ENCODE measurements at places on chromosomes 7 and 10.

GRCh38 chr7:151689196-151689971, 169.7 kb upstream of the RHEB start:
- DNase-seq = no peak

DNA sequence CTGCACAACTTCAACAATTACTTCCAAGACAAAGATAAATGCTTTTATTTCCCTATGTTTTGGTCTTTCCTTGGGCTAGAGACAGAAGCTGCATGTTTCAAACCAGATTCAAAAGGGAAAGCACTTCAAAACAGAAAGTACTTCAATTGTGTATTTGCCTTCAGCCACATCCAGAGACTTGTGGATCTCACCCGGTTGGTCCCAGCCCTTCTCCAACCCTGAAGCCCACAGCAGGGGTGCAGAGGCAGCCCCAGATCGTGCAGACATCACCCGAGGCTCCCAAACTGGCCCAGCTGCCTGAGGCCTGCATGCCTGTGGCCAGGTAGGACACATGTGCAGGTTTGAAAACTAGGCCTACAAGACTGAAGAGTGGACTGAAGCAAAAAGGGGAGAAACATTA, 80.8 kb downstream of the ALOX5 start:
- no peak for DNase-seq

DNA sequence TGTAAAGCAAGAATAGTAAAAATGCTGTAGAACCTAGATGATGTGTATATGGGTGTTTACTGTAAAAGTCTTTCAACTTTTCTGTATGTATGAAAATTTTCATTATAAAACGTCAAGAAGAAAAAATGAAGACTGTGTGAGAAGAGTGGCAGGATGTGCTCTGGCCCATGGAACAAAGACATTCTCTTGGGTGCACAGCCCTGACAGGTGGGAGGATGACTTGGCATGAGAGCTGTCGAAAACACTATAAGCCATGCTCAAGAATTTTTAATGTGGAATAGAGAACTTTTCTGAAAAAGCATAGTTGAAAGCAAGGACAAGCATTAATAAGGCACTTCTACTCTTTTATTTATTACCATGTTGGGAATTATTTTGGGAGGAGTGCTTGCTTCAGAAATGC, 184.1 kb upstream of the PRR15 start:
- DNase-seq = no peak

- DNase-seq = no peak
Measured at GRCh38 chr7:72409638-72410015, 2.5 kb downstream of the CALN1 start.

DNA sequence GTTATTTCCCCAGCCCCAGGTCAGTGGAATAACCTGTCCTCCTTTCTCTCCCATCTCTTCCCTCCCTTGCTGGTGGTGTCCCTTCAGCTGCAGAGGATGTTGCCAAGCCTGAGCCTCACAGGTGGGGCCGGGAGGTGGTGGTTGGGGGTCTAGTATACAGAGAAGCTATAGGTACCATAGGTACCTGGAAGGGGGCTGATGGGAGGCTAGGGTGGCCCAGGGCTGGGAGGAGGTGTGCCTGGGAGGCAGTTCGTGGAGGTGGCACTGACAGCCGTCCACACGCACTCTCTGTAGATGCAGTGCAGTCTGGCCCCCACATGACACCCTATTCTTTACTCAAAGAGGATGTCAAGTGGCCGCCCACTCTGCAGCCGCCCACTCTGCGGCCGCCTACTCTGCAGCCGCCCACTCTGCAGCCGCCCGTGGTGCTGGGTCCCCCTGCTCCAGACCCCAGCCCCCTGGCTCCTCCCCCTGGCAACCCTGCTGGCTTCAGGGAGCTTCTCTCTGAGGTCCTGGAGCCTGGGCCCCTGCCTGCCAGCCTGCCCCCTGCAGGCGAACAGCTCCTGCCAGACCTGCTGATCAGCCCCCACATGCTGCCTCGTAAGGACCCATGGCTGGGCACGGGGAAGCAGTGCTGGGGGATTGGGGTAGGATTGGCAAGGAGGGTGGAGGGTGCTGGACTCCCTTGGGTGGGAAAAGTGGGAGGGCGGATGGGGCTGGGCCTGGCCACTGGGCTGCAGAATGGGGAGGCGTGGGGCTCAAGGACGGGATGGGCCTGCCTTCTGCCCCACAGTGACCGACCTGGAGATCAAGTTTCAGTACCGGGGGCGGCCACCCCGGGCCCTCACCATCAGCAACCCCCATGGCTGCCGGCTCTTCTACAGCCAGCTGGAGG, 9.5 kb downstream of the IRF5 start:
- DNase-seq = no peak

DNA sequence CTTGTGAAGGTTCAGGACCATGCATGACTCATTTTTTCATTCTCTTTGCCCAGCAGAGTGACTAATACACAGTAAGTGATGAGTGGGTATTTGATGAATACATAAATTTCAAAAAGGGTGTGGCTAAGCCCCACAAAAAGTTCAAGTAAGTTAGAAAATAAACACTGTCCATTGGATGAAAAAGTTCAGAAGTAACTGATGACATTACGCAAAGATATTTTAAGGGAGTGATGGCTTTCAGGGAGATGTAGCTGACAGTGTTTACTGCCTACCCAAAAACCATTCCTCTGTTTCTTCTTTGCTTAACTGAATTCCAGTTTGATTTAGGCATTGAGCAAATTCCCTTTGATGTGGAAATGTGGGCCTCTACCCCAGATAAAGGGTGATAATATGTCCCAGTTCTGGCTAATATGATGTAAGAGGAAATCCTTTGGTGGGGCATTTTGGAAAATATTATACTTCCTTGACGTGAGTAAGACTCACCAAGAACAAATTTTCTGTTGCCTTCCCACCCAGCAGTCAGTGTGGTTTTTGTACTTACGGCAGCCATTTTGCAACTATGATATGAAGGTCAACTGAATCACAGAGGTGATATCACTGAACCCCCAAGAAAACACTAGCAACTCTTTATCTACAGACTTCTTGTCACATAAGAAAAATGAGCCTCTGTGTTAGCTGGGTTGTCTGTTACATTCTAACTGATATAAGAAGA, 29.0 kb upstream of the EBLN1 start:
- no peak for DNase-seq

DNA sequence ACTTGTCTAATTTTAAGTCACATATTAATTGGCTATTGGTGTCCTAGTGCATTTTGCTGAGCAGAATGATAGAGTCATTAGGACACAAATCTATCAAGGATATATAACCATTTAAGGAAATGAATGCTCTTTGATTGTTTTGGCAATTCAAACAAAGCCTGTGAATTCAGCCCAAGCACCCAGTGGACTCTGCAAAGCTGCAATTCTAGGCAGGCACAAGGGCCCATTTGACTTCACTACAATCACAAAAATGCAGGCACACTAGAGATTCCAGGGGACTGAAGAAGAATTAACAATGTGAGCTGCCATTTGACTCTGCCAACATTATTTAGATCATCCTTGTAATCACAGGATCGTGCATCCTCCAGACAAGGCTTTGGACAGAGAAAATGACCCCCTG, 544.2 kb upstream of the PHF14 start:
- DNase-seq = no peak

GRCh38 chr7:90747516-90747915, 151.4 kb downstream of the CDK14 start:
- no peak for DNase-seq

- no peak for DNase-seq
Measured at GRCh38 chr7:70953331-70953741, 178.6 kb upstream of the GALNT17 start.

DNA sequence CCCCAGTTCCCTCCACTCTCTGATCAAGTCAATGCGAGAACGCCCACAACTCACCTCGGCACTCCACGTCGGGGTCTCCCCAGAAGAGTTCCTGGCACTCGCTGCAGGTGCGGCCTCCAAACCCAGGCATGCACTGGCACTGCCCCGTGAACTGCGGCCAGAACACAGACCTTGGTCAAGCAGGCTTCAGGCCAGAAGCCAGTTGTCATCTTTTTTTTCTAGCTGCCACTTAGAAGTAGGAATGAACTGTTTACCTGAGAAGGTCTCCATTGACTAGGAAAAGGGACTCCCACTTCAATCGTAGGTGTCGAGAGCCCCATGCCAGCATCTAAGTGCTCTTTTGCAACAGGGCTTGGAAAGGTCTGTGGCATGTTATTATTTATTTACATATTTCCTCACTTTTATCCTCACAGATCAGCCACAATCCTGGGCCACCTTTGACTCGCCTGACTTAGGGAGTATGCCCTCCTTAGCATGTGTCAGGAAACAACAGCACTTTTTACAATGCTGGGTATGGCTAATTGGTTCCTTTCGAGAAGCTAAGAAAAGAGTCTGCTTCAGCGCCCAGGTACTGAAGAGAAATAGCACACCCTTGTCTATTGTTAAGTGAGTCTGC, 51.7 kb downstream of the LAMB1 start:
- DNase-seq = no peak

DNA sequence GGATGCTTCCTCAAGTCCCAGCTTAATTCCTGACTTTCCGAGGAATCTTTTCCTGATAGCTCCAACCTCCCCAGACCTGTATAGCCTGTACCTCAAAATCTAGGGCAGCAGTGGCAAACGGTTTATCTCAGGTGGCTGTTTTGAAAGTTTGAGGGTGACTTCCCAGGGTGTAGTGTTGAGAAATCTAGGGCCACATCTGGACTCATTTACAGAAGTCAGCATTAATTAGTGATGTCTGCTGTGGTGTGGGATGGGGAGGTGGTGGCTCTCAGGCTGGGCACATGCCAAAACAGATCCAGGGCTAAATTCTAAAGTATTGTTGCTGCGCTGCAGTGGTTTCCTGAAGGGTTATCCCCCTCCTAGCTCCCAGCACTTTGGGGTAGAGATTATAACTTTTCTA, 38.0 kb downstream of the UNC5B start:
- no peak for DNase-seq

DNA sequence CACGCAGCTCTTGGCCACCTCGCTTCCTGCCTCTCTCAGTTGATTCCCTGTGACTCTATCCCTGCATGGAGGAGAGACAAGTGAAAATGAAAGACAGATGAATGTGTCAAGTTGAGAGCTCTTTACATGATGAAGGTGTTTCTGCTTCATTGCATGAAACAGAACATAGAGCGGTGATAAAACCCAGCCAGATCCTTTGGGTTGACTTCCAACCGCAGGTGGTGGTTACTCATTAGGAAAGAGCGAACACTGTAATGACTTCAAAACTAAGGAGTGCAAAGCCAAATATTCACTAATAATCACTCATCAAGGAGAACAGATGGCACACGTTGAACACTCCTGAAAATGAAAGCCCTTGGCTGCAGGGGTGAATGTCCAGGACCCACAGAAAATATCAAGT, 31.8 kb upstream of the WDR11 start:
- no peak for DNase-seq

DNA sequence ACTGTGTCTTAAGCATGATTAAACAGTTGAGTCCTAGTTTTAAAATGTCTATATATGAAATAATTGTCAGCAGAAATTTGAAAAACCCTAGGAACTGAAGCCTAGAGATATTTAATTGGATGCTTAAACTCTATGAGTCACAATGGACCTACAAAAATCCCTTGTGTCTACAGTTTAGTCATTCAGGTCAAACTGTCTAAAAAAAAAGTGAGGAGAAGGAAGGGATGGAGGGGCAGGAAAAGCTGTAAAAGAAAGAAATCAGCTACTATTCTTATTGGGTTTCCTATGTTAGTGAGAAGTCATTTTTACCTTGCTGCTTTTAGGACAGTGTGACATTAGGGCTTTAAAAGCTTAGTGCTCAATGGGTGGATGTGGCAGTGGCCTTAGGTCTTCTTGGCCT, 406.1 kb upstream of the FZD8 start:
- DNase-seq = no peak

- DNase-seq = no peak
Measured at GRCh38 chr10:30215623-30216022, 133.5 kb downstream of the MTPAP start.

DNA sequence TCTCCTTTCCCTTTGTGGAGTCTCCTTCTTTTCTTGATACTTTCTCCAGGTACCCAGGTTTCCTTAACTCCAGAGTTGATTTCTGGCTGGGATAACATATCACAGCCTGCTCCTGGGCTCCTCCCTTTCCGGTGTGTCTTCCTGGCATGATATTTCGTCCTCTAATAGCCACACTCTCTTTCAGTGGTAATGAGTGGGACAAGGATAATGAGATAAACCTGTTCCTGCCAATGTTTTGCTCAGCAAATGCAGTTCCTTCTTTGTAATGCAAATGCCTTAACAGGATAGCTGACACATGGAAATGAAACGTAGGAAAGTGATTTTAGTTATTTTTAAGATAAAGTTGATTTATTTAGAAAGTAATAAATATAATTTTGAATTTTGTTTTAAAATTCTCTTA, 168.6 kb downstream of the NRP1 start:
- no peak for DNase-seq

GRCh38 chr7:3267966-3268690, 32.9 kb upstream of the SDK1 start:
- no peak for DNase-seq

DNA sequence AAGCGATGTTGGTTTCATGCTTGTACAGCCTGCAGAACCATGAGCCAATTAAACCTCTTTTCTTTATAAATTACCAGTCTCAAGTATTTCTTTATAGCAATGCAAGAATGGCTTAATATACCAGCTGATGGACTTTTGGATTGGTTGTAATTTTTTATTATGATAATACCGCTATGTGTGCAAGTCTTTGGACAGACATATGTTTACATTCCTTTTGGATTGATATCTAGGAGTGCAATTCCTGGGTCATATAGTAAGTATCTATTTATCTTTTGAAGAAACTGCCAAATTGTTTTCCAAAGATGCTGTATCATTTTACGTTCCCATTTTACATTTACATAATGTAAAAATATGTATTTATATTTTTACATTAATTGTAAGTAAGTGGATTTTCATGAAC, 81.2 kb upstream of the PIP4K2A start:
- no peak for DNase-seq

DNA sequence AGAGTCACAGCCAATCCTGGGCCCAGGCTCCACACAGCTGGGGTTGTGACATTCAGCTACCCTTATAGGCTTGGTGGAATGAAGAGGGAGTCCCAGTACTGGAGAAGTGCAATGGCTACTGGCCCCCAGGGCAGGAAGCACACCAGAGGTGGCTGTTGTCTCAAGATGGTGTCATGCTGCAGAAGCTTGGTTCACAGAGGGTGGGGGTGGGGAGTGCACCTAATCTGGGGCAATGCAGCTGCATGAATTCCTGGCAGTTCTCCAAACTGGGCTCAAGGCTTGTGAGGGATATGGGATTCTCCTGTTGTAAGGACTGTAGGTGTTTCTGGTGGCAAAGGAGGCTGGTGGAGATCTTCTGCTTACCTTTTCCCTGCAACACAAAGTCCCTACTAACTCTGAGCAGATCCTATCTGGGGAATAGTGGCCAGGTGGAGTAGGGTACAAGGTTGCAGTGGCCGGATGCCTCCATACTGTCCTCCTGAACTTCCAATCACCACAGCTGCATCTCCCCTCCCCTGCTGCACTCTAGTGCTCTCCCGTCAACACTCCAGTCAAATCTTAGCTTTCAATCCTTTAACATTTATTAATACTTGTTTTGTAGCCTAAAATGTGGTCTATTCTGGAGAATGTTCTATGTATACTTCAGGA, 27.4 kb upstream of the PLA2G12B start:
- no peak for DNase-seq
